ENCODE measurements at places on chromosomes 3 and 15.
A peak's percentile ranks its signal among the peaks of the same experiment; 100 is the strongest.

- DNase-seq = peak; percentile 49
These were observed 234.9 kb downstream of the NEK10 start for GRCh38 chr3:27134171-27134796.

DNA sequence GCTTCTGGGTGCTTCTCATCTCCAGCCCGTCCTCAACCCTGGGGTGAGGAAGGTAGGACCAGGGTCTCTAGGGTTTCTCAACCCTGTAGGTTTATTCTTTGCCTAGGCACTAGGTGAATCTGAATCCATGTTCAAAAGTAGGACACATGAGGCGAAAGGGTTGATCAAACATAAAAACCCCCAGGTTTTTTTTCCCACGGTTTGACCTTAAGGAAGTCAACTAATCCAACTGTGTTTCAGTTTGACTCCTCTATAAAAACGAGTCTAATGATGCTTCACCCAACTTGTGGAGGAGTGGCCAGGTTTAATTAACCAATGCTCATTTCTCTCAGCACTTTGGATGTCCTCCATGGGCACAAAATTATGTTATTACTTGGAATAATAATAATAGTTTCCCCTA is 335.9 kb upstream of the ICE2 start:
- DNase-seq = no peak

- DNase-seq = no peak
These were observed 1.8 kb upstream of the YEATS2 start for GRCh38 chr3:183695569-183696364.

GRCh38 chr3:133380481-133381225 is 19.2 kb upstream of the BFSP2 start:
- no peak for DNase-seq

- DNase-seq = peak; percentile 37
These were observed 778 bp upstream of the AP4E1 start for GRCh38 chr15:50907601-50908208.

DNA sequence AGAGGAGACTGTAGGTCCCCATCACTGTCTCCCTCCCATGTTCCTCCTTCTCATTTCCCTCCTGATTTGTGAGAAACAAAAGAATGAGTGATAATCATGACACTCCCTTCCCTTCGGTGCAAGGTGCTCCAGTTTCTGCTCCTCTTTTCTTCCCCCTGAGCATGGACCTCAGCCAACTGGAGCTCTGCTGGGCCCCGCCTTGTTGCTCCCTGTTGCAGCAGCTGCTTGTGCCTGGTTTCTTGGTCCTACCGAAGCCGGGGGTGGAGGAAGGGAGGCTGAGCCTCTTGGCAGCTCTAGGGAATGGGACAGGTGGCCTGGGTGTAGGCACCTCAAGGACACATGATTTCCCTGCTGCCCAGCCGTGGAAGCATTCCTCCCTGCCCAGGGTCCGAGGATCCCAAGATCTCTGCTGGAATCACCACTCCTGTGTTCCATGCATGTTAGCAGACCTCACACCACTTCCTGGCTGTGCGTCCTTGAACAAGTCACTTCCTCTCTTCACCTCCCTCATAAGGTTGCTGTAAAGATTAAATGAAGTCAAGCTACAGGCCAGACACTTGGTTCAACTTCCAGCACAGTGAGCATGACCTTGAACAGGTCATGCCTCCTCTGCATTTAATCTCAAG is 131.6 kb upstream of the ABHD17C start:
- no peak for DNase-seq

- peak; percentile 3 for DNase-seq
These were observed 76.2 kb downstream of the IMPG2 start for GRCh38 chr3:101244212-101244575.

DNA sequence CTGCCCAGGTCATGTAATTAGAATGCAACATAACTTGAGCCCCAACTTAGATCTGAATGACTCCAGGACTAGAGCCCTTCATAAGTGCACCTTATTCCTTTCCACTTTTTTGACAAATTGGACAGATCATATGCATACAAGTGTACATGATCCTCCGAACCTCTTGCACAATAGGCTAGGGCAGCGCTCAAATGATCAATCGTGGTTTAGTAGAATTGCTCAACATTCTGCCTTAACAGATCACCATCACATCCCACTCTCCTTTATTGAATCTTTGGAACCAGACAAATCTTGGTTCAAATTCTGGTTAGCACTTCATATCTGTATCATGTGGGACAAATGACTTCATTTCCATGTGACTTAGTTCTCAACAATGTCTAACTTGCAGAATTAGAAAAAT is 106.8 kb upstream of the CDIN1 start:
- no peak for DNase-seq

DNA sequence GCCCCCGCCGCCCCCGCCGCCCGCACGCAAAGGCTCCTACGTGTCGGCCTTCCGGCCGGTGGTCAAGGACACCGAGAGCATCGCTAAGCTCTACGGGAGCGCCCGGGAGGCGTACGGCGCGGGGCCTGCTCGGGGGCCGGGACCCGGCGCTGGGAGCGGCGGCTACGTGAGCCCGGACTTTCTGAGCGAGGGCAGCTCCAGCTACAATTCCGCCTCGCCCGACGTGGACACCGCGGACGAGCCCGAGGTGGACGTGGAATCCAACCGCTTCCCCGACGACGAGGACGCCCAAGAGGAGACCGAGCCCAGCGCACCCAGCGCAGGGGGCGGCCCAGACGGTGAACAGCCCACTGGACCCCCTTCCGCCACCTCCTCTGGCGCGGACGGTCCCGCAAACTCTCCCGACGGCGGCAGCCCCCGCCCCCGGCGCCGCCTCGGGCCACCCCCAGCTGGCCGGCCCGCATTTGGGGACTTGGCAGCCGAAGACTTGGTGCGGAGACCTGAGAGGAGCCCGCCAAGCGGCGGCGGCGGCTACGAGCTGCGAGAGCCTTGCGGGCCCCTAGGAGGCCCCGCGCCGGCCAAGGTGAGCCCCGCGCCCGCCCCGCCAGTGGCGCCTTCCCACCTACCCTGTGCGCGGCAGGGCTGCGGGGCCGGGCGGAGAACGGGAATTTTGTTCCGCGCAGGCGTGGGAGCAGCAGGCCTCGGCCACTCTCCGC is 2.4 kb downstream of the SKOR1 start:
- no peak for DNase-seq

DNA sequence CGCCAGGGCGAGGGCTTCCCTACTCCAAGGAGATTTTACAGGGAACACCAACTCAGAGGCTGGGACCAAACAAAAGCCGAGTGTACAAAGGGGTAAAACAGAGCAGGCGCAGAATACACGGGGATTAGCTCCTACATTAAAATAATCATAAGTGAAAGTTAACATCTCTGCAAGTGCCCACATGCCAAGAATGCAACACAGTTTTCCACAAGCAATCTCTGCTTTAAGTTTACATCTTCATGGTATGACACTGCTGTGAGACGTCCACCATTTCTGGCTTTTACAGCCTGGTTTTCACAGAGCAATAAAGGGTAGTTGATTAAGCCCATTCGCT is 500 bp upstream of the VGLL3 start:
- peak; percentile 58 for DNase-seq

- peak; percentile 80 for DNase-seq
These were observed 20.9 kb downstream of the OSBPL10 start for GRCh38 chr3:31959951-31960792.

DNA sequence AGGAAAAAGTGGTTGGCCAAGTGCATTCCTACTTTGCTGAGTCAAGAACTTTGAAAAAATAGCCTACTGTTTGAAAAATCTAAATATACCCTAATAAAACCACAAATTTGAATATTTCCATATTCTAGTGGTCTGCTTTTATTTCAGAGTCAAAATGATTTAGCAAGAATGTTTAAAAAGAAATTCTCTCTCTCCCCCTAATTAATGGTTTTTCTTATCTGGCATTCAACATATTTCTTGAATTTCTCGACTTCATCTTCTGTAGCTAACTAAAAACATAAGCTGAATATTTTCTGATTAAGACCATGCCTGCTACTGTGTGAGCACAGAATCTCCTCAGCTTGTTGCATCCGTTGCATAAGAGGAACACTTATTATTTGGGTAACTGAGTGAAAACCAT is 563.5 kb upstream of the TBL1XR1 start:
- peak; percentile 88 for DNase-seq

- DNase-seq = no peak
These were observed 1.1 kb downstream of the MITF start for GRCh38 chr3:69740103-69741021.

- no peak for DNase-seq
These were observed 6.8 kb downstream of the RAB6B start for GRCh38 chr3:133888726-133889340.

- DNase-seq = no peak
These were observed 149.8 kb upstream of the GBE1 start for GRCh38 chr3:81911221-81911620.

DNA sequence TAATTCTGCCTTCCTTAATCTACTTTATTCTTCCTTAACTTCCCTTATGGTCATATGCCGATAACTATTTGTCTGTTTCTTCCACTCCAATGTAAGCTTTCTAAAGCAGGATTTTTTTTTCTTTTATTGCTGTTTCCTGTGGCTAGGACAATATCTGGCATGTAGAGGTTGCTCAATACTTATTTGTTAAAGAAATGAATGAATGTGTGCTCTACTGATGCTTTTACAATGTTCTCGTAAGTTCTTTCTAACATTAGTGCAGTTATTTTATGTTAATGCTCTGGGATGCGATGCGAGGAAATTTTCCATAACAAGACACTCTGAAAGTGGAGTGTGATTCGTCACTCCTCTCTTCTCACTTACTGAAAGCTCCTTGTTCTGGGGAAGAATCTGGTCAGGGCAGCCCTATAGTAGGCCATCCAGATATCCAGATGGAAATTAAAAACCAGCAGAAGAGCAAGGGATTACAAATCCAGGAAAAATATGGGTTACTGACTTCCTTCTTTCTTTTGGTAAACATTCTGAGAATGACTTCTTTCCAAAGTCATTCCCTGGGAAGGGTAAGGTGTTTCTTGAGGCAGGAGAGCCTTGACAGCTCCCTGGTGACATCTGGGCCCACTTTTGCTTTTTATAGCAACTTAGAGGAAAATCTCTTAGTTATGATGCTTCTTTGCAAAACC is 420.4 kb downstream of the PDCD6IP start:
- no peak for DNase-seq

- no peak for DNase-seq
These were observed 12.6 kb downstream of the ABHD6 start for GRCh38 chr3:58250093-58250707.

DNA sequence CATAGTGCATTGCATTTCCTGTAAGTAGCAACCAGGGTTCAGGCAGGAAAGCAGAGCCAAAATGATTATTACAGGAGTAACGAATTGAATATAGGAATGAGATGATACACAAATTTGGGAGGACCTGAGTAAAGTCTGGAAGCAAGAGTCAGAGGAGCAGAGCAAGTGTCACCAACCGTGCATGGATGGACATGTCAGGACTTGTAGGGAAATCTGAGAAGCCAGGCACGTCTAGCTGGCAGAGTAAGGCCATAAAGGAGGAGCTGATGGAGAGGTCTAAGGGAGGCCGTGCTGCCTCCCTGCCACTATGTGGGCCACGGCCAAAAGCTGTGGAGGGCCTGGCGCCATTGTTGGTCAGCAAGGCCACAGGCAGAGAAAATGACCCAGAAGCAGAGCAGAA is 22.4 kb downstream of the GJD2 start:
- DNase-seq = no peak

DNA sequence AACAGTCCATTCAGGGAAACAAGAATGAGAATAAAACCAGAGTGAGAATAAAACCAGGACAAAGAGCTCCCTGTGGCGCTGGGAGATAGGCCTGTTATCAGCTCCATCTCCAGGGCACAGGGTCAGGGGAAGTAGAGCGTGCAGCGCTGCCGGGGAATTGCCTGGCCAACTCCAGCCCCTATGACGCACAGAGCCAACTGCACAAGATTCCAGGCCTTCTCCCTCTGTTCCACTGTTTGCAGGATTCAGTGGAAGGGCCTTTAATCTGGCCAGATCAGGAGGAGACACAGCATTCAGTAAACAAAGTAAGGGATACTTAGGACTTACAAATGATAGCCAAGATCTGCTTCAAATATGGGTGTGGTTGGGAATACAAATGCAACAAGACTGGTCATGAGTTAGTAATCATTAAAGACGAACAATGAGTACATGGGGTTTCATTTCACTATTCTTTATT is 49.4 kb downstream of the ITGB5 start:
- DNase-seq = peak; percentile 81

DNA sequence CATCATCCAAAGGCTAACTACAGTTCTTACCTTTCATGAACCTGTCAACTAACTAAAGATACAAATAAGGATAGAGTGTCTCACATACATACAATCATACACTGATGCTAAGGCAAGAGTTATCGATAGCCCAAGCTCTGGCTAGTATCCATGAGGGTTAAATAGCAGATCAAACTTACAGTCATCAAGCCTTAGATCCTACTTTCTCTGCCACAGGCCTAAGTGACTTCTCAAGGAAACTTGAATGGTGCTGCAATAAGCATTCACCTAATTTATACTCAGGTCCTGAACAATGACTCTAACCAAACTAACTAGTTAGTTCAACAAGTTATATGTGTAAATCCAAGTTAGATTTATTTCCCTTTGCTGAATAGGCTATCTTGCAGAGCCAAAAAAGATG is 51.0 kb downstream of the ALDH1A2 start:
- no peak for DNase-seq

DNA sequence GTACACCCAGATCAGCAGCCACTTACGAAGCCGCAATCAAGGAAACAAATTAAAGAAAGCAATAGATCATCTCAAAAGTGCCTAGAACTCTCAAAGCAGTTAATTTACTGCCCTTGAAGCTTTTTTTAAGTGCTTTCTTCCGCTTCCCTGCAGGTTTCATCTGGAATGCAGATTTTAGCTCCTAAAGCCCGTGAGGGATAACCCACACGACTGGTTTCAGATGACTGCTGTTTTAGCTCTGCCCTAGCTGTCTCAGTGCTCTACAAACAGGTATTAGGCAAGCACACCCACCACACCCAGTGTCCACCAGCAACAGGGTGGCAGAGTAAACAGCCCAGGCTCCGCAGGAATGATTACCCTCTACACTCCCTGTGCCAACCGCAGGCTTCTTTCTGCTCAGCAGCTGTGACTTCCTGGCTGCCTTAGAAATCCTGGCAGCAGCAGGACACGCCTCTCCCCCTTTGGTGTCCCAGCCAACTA is 126.0 kb downstream of the FMN1 start:
- DNase-seq = peak; percentile 61

- DNase-seq = peak; percentile 20
These were observed 84.9 kb upstream of the UBE2E1 start for GRCh38 chr3:23720885-23721284.

GRCh38 chr3:136069933-136070332 is 104.4 kb downstream of the PPP2R3A start:
- DNase-seq = peak; percentile 7

DNA sequence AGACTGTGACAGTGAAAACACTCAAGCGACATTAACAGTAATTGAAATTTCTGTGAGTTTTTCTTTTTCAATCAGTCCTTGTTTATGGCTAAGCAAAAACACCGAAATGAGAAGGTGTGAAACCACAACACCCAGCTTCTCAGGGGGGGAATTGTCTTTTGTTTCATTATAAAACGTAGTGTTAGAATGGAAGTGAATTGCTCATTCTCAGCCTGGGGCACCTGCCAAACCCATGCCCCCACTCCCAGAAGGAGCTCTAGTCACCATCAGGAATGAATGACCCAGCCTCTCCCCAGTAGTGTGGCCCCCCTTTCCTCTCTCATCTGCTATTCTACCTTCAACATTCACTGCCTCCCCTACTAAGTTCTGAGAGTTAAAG is 185.8 kb upstream of the CFAP20DC start:
- no peak for DNase-seq

GRCh38 chr3:159831466-159831865 is 157.2 kb upstream of the IL12A start:
- no peak for DNase-seq

Data from fibroblast of gingiva (primary cell).